Stimulated activated CD8-positive, alpha-beta memory T cell treated with anti-CD3 and anti-CD28 coated beads, Interleukin-4, amount 100 ng/mL, for 4 hours (primary cell): ENCODE measurements at places on chromosomes 1 and 21.

DNA sequence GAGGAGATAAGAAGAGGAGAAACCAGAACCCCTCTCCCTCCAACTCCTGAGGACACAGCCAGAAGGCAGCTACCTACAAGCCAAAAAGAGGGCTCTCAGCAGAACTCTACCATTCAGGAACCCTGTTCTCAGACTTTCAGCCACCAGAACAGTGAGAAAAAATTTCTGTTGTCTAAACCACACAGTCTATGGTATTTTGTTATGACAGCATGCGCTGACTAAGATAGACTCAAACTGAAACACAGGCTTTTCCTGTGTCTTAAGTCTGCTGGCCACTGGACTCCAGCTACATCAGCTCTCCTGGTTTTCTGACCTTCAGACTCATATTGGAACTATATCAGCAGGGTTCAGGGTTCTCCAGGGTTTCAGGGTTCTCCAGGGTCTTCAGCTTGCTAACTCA is 126.5 kb upstream of the TNFSF4 start:
- no peak for DNase-seq

DNA sequence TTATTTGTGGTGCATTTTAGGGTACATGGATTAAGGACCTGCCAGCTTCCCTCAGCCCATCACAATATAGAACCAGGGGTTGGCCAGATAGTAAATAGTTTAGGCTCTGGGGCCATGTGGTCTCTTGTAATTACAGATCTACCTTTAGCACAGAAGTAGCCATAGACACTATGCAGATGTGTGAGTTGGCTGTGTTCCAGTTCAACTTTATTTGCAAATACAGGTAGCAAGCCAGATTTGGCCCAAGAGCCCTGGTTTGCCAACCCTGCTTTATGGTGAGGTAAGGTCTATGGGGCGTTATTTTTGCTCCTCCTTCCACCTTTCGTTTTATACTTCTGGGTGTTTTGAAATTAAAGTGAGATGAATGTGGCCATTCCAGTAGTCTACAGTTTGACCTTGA is 48.7 kb downstream of the MRPS6 start:
- DNase-seq = no peak

- no peak for DNase-seq
These were observed 762.1 kb downstream of the LTN1 start for GRCh38 chr21:28230559-28230958.

DNA sequence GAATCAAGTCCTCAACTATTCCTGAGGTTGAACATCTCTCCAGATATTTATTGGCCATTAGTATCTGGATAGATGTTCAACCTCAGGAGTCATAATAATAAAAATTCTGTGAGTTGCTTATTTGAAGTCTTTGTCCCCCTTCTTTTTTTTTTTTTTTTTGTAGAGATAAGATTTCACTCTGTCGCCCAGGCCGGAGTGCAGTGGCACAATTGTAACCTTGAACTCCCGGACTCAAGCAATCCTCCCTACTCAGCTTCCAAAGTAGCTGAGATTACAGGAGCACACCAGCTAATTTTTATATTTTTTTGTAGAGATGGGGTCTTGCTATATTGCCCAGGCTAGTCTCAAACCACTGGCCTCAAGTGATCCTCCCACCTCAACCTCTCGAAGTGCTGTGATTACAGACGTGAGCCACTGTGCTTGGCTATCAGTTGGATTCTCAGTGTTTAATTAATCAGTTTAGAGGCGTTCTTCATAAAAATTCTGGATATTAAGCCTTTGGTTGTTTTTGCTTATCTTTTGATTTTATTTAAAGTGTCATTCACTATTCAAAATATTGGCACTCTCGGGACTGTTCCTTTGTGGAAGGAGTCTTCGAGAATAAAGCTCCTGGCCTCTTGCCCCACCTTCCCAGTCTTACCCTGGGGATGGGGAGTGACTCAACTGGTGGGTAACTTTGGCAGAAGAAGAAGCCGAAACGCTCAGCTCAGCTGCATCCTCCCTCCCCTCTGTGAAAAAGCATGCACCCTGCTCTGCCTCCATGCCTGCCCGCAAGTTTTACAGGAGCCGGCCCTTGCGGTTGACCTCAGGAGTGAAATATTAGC is 11.2 kb upstream of the HYI start:
- DNase-seq = no peak

- DNase-seq = no peak
These were observed 105.5 kb downstream of the MACF1 start for GRCh38 chr1:39310015-39310414.

- no peak for DNase-seq
These were observed 6.6 kb downstream of the IPO13 start for GRCh38 chr1:43953361-43953760.
